ENCODE measurements at places on chromosomes 11 and 22.

DNA sequence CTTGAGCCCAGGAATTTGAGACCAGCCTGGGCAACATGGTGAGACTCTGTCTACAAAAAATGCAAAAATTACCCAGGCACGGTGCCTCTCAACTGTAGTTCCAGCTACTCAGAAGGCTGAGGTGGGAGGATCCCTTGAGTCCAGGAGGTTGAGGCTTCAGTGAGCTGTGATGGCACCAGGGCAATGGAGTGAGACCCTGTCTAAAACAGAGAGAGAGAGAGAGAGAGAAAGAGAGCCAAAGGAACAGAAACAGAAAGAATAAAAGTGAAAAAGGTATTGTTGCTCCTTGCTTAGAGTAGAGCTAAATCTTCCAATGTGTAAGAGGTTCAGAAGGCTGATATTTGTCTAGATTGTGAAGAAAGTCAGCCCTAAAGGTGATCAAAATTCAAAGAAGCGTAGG is 8.9 kb upstream of the ETS1 start:
- no peak for DNase-seq

DNA sequence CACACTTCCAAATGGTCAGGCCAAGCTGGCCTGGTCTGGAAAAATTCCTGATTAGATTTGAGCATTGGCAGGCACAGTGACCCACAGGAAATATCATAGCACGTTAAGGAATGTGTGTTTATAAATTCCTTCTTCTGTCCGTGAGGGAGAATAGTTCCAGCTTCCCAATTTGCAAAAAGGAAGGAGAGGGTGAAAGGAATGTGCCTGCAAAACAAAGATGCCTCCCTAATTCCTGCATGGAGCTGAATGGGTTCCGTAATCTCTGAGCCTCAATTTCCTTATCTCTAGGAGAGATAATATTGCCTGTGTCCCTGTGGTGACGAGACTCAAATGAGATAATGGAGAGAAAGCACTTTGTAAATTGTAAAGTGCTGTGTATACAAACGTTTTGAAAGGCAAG is 105.1 kb downstream of the FEZ1 start:
- DNase-seq: no peak

DNA sequence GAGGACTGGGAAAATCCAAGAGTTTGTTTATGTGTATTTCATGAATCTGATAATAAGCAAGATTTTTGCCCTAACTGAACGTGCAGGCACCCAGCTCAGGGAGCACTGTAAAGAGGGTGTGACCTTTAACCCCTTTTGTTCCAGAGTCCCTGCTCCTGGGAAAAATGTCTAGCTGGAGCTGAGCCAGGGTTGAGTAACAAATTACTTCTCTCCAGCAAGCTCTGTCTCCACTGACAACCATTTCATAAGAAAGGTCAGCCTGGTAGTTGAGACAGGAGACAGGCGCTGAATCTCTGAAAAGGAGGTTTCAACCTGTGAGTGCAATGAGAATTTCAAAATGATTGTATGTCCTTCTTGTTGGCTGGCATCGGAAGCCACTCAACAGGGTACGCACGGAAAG is 156.4 kb upstream of the NARS2 start:
- DNase-seq: no peak

- DNase-seq: no peak
Measured at GRCh38 chr22:48099671-48100070, 1337.2 kb downstream of the TBC1D22A start.

DNA sequence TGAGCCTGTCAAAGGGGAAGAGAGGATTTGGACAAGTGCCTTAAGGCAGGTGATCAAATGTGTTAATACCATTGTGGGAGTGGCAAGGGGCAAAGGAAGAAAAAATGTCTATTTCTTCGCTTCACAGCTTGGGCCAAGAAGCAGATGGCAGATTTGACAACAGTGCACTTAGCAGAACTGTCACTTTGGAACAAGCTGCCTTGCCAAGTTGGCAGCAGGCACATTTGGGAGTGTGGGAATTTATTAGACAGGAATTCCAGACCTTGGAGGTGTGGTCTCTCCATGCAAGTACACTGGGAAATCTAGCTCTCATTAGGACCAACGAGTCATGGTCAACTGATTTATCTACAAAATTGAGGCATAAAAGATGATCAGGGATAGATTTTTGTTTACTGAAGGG is 265.1 kb downstream of the NELL1 start:
- peak; percentile 43 for DNase-seq

GRCh38 chr11:134637091-134638015 is 225.3 kb upstream of the B3GAT1 start:
- no peak for DNase-seq

- no peak for DNase-seq
Measured at GRCh38 chr22:29230972-29231875, 25.5 kb downstream of the EMID1 start.

GRCh38 chr22:22884888-22885840 is 2.5 kb upstream of the IGLL5 start:
- no peak for DNase-seq

DNA sequence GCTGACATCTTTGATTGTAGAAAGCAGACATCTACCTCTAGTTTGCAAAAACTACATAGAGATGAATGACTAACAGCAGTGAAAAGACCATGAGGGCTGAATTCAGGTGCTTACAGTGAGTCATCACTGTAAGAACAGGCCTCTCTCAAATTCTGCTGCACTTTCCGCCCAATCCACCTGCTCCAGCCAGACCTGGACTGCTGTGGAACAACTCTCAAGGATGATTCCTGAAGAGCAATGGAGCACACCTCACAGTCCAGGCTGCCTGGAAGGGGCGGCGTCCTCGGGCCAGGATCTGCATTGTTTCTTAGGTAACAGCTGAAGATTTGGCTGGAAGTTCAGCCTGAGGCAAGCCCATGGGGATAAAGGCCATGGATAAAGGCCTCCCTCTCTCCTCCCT is 15.1 kb downstream of the APOL2 start:
- DNase-seq: no peak

GRCh38 chr11:111077530-111078322 is 167.8 kb upstream of the POU2AF2 start:
- DNase-seq: no peak

- no peak for DNase-seq
Measured at GRCh38 chr11:118219244-118219643, 5.6 kb downstream of the JAML start.

Data from NCI-H1694 treated with DMSO at 0.1 percent for 48 hours (cell line).